ENCODE measurements at places on chromosomes 1 and 21.

DNA sequence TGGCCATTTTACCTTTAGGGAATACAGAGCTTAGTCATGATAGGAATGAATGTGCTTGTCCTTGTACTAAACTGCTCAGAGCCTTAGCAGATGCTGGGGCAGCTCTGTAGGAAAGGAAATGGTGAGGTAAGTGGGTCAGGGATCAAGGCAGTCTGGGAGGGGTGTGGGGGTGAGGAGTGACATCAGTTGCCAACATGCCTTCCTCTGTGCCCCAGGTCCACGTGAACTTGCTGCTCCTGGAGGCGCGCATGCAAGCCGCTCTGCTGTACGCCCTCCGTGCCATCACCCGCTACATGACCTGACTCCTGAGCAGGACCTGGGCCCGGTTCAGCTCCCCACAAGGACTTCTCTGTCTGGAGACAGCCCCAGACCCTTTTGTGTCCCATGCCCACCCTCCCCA lies 21.2 kb downstream of the SESN2 start:
- no peak for DNase-seq

- DNase-seq, result no peak
Observed at GRCh38 chr1:218742467-218743262, 397.5 kb downstream of the TGFB2 start.

DNA sequence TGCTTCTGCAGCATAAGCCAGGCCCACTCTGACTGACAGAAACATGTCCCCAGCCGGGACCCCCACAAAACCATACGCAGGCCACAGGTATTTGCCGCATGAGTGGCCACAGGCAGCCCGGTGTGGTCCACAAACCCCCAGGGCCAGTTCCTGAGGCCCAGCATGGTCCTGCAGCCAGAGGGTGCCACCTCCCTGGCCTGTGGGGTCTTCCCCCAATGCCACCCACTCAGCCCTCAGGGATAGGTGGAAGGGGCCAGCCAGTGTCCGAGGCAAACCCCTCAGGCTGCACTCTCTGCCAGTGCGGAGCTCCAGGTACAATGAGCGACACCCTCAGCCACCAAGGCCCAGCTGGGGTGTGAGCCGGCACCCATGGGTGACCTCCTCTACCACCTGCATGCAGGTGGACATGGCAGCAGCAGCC lies 43.5 kb downstream of the UBE2G2 start:
- no peak for DNase-seq

DNA sequence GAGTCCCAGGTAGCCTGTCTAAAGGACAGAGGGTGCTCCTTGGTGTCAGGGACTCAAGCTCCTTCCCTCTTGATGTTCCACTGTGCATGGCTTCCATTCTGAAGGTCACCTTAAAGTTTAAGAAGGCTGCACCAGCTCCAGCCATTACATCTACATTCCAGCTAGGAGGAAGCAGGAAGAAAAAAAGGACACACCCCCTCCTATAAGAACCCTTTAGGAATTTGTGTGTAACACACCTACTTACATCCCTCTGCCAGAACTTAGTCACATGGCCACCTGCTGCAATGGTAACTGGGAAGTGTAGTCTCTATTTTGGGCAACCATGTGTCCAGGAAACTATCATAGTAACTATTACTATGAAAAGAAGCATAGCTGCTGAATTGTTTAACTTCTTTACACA lies 161.6 kb upstream of the KLHDC7A start:
- no peak for DNase-seq

DNA sequence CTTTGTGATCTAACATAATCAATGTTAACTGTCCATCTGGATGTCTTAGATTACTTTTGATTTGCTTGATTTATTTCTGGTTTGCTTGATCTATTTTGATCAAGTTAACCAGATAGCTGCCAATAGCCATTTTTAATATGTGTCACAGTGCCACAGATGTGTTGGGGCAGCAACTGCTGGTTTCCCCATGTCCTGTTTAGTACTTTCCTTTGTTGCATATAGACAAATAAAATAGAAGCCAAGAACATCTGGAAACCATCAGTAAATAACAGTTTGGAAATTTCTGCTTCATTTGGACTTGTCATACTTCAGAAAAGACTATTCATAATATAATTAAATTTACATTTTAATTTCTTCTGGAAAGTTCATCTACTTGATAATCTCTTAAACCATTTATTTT lies 145.6 kb upstream of the C21orf91 start:
- DNase-seq, result no peak

DNA sequence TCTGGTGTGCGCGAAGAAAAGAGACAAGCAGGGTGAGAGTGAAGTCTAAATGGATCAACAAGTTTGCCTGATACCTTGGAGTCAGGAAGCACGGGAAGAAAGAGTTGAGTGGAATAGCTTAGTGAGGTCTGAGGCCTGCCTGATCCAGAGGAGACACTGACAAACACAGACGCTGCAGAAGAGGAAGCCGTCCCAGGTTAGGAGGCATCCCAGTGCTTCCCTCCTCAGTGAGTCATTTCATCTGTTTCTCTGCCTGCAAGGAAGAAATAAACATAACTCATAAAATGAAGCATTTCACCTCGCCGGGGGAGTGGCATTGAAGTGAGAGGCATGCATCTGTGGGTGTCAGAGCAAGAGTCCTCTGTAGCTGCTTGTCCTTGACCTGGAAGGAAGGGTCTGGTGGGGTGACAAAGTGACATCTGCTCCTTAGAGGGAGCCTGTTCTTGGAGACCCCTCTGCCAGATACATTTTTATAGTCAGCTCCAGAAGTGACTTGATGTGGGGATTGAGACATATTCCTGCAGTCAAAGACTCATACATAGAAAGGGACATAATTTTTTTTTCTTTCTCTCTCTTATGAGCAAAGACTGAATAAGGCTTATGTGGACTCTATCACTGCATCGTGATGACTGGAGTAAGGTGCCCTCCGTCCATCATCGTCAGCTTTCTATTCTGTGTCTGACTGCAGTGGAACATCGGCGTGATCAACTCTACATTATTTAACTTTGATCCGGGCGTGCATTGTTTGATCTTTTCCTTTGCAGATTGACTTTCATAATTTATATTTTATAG lies 256.7 kb downstream of the KIF26B start:
- DNase-seq, result no peak

GRCh38 chr1:151832318-151832980 lies 847 bp upstream of the RORC start:
- DNase-seq, result no peak

DNA sequence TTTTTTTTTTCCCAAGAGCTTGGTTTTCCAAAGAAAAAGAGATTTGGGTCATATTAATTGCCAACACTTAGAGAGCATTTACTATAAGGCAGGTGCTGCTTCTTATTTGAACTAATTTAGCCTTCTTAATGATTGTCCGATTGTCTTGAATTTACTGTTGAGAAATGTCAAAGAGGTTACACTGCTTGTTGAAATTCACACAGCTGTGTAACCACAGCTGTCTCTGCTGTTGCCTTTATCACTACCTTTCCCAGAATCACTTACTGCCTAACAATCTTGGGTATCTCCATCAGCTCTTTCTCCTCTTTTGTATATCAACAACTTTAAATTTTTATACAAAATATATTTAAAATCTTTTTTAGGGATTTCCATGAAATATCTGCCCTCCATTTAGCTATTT lies 115.6 kb downstream of the UCHL5 start:
- no peak for DNase-seq

- no peak for DNase-seq
Observed at GRCh38 chr1:98906809-98907208, 97.9 kb downstream of the PLPPR5 start.

GRCh38 chr21:45090966-45091365 lies 16.6 kb downstream of the ADARB1 start:
- no peak for DNase-seq

DNA sequence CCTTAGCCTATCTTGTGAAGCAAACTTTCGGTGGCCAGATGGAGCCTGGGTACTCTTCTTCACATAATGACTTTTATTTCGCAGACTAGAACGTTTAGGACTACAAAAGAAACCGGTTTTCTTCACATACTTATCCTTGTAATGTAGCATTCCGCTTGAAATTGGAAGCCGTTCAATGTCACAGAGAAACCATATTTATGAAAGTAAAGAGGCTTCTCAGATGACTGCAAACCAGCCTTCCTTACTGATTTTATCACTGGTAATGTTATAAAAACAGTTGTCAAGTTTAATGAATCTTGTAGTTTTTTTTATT lies 94.1 kb downstream of the PPIAL4G start:
- DNase-seq, result no peak

DNA sequence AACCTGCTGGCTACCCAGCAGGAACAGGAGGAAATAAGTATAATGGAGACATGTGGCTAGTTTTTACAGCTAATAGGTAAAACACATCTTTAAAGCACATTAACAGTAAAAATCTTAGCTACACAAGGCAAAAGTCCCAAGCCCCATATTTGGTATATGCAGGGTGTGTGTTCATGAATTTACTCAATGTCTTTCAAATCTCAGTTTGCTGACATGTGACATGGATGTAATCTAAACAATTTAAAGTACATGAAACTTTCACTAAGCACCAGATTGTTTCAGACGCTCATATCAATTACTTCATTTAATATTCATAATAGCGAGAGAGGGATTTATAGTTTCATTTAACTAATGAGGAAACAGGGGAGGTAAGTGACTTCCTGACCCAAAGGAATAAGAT lies 3.9 kb downstream of the TACSTD2 start:
- no peak for DNase-seq

GRCh38 chr1:165387505-165387904 lies 31.0 kb upstream of the LMX1A start:
- no peak for DNase-seq

DNA sequence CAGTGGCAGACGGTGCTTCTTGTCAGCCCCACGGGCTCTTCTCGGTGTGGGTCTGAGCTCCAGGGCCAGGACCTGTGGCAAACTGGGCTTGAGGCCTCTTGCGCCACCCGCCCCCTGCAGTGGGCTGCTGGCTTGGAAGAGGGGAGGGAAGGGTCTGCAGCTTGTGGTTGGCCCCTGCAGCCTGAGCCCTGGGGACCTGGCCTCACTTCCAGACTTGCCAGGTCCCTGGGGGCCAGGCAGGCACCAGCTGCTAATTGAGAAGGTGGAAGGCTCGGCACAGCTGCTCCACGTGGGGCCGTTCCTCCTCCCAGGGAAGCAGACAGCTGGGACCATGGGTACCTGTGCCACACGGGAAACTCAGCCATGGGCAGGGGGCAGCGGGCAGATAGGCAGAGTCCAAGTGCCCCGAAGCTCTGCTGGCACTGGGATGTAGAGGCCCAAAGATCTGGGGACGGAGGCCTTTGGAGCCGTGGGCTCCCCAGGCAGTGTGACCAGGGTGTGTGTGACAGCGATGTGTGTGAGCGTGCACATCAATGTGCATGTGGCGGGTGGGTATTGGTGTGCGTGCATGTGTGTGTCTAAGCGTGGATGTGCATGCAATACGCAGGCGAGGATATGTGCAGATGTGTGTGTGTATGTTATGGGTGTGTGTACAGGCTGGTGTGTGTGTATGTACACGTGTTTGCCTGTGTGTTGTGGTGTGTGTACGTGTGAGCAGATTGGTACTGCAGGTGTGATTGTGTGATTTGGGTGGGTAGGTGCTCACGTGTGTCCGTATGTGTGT lies 39.3 kb downstream of the TP73 start:
- no peak for DNase-seq

DNA sequence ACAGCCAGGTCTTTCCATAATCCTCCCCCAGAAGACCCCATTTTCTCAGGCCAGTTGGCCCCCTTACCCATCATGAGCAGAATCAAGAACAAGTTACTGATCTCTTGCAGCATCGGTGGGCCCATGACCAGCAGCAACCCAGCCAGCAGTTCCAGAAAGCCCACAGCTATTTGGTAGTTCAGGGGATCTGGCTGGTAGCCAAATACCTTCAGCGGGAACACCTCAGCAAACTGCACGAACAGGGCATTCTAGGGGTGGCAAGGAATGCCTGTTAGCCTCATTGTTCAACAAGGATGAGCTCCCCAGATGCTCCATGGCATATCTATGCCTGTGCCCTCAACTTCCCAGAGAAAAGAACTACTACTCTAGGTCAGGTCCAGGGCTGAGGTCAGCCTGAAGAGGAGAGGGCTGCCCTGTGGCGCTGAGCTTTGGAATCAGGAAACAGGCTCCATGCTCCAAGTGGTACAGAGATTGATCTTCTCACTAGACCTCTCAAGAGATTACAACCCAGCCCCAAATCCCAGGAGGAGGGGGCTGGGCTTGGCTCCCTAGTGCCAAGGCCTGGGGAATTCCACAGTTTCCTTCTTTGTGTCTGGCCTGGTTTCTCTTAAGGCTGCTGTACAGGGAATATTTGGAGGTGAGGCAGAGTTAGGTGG lies 1.3 kb downstream of the TMEM35B start:
- DNase-seq, result no peak

DNA sequence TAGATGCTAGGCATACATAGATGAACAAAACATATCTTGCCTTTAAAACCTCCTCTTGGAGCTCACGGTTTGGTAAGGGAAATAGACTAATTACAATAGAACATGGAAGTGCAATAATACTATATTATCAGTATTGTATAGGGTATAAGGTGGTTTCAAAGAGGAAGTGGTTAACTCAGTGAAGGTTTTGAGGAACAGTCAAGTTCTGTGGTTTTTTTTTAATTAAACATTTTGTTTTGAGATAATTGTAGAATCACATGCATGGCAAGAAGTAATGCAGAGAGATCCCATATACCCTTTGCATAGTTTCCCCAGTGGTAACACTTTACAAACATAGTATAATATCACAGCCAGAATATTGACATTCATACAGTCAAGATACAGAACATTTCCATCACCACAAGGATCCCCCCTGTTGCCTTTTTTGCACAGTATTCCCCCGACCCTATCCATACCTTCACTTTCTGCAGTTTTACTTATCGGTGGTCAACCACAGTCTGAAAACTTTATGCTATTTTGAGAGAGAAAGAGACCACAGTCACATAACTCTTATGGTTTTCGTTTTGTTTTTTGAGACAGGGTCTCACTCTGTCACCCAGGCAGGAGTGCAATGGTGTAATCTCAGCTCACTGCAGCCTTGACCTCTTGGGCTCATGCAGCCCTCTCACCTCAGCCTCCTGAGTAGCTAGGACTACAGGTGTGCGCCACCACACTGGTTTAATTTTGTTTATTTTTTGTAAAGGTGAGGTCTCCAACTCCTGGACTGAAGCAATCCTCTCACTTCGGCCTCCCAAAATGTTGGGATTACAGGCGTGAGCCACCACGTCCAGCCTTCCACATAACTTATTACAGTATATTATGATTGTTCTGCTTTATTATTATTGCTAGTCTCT lies 60.5 kb upstream of the KIAA1614 start:
- DNase-seq, result no peak

DNA sequence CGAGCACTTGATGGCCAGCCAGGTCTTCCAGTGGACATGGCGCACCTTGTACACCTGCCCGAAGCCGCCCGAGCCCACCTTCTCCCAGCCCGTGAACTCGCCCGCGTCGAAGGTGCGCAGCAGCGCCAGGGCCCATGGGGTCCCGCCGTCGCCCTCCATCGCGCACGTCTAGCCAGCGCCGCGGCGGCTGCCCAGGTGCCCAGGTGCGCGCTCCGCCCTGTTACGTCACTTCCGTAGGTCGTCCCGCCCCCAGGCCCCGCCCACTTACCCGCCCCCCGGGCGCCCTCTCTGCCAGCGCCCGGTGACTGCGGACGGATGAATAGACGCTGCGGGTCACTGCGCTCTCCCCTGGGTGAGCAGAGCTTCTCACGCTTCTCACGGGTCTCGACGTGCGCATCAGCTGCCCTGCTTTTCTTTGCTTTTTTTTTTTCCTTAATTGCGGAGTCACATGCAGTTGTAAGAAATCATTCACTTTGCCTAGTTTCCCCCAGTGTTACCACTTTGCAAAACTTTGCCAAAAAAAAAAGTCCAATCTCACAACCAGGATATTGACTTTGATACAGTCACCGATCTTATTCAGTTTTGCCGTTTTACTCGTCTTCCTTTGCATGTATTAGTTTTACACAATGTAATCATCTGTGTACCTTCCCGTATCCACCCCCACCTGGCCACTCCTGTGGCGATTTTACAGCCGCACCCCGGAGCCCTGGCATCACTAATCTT lies at the start of gene RIPK4:
Gene RIPK4, minus strand, starts transcription at position 170 of the 723 bp plus-strand sequence. Its CDS starts 11 bp downstream, at position 159.
- peak; percentile 69 for DNase-seq

Measured in stimulated activated CD4-positive, alpha-beta T cell treated with anti-CD3 and anti-CD28 coated beads, Interleukin-1b, Interleukin-23, amount 100 ng/mL, for 48 hours (primary cell).